ENCODE measurements at places on chromosomes 5 and 9.

GRCh38 chr5:169702693-169703481 is 65.8 kb downstream of the DOCK2 start:
- DNase-seq: no peak

GRCh38 chr9:89839952-89840351 is 235.1 kb downstream of the GADD45G start:
- no peak for DNase-seq

DNA sequence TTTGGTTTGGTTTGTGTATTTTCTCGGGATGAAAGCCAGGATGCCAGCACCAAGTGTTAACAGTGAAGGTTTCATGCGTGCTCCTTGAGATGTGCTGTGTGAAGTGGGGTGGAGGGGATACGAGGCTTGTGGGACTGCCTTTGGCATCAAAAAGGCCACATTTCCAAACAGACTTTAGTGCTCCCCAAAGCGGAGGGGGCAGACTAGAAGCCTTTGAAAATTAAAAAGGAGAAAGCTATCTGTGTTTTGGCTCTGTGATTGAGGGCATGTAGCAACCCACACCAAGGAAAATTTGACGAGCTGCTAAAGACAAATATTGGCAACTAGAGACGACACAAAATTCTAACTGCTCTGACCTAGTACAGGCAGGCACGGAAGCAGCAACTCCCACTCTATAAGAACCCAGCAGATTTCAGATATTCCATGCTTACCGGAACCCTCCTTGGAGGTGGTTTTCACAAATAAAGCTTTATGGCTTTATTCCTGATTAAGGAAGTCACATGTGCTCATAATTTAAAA is 154.5 kb downstream of the ARSB start:
- no peak for DNase-seq

DNA sequence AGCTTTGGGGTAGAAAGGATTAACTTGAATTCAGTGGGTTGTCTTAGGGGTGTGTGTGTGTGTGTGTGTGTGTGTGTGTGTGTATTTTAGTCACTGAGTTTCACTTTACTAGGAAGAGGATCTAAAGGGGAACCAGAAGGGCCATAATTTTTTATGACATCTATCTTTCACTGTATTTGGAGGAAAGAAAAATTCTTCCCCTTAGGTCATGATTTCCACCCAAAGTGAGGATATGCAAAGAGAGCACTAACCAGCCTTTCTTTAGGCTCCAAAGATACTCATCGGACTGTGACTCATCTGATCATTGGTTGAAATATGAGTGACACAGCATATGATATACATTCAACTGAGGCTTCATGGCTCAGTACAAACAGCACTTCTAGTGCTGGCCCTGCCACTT is 75.2 kb upstream of the RASGRF2 start:
- DNase-seq: peak; percentile 3

GRCh38 chr5:83285661-83286398 is 185.7 kb upstream of the VCAN start:
- DNase-seq: no peak

- no peak for DNase-seq
Measured at GRCh38 chr9:71592400-71592799, 175.9 kb downstream of the CEMIP2 start.

DNA sequence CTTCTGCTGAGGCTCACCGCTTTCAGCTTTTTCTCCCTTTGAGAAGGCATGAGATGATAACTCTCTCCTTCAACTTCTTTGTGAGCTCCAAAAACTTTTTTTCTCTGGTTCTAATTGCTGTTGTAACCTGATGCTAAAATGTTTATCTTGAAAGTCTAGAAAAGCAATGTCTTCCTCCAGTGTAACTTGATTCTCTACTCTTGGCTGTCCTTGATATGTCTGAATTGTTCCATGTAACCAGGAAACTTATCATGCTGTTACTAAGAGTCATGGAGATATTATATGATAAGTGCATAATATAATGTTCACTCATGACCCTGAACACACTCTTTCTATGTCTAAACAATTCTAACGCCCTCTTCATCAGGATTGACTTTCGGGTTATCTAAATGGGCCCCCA is 128.0 kb upstream of the ABCA1 start:
- no peak for DNase-seq

DNA sequence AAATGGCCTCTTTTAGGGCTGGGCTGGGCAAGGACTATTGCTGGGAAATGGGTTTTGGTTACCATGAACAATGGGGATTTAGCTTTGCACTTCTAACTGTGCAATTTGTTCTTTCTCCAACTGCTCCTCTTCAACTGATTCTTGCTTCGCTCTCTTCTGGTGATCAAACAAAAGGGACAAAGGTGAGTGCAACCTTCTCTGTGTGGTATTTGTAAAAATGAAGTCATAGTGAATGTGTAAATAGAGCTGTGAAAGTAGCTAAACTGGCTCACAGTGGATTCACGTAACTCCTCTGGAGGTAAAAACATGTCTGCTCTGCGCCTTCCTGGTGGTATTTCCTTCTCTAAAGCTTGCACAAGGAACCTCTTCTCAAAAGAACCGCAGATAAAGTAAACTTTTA is 20.9 kb upstream of the SPINK14 start:
- DNase-seq: peak; percentile 3

GRCh38 chr9:3495855-3496254 is 29.9 kb downstream of the RFX3 start:
- no peak for DNase-seq

DNA sequence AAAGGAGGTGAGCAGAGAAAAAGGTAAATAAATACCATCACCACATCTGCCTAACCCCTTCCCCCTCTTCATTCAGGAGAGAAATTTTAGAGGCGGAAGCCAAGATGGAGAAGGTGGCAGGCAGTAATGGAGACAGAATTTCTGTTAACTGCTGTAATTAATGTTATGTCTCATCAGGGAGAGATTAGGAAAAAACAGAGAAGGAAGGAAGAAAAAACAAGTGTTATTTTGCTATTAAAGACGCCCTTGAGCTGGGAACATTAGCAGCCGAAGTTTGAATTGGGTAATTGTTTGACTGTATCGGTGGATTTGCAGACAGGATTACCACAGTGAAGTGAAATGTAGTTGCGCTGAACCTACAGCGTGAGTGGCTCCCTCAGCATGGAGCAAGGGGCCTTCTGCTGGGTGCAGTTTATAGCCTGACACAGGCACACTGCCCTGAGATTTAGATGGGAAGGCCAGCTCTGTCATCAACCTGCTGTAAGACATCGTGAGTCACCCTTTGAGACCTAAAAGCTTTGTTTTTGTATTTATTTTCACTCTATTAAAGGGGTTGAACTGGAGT is 136.3 kb downstream of the ASTN2 start:
- DNase-seq: no peak

DNA sequence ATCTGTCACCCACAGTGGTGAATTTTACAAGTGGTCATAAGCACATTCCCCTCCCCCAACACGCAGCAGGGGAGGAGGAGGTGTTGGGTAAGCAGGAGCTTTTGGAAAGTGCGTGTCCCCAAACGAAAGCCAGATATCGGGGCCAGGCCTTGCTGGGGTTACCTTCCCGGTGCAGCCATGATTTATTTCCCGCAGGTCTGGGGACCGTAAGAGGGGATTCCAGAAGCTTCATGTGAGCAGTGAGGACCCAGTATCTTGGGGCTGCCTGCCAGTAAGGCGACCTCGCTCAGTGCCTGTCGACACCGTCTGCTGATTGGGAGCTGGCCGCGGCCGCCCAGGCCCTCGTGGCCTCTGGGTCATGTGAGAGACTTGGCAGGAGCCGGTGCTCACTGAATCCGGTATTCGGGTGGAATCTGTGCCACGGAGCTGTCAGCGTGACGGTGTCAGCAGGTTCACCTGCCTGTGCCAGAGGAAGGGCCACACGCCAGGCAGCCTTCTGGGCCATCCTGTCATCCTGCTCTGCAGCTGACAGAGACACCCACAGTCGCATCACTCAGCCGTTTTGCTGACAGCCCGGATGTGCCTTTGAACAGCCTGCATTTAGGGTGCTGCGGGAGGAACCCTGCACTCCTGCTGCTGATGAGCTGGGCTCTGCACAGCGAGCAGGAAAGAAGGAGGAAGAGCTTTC is 37.3 kb downstream of the SEC61B start:
- no peak for DNase-seq

GRCh38 chr5:51958473-51958872 is 575.2 kb downstream of the ISL1 start:
- DNase-seq: no peak

DNA sequence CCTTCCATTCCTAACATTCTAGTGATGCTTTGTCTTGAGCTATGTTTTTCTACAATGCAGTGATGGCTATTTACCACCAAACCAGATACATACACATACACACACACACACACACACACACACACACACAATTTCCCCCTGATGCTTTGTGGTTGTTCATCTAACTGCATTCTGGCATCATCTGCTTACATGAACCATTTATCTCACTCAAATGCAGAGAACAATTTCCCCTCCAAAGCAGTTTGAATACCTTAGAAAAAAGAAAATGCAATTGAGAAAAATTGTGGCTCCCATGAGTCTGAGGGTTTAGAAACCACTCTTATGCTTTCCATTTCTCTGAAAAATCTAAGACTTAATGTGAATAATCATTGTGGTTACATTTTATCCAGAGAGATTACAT is 1024.8 kb downstream of the TLE4 start:
- no peak for DNase-seq

- no peak for DNase-seq
Measured at GRCh38 chr5:180115326-180116076, 43.9 kb upstream of the RNF130 start.

DNA sequence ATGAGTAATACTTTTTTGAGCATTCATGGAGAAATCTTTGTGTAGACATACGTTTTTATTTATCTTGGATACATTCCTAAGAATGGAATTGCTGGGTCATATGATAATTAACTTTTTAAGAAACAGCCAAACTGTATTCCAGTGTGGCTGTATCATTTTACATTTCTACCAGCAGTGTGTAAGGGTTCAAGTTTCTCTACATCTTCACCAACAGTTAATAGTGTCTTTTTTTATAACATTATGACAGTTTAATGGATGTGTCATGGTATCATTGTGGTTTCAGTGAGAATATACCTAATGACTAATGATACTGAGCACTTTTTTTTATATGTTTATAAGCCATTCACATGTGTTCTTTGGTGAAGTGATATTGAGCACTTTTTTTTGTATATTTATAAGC is 52.4 kb downstream of the NIPBL start:
- peak; percentile 73 for DNase-seq

DNA sequence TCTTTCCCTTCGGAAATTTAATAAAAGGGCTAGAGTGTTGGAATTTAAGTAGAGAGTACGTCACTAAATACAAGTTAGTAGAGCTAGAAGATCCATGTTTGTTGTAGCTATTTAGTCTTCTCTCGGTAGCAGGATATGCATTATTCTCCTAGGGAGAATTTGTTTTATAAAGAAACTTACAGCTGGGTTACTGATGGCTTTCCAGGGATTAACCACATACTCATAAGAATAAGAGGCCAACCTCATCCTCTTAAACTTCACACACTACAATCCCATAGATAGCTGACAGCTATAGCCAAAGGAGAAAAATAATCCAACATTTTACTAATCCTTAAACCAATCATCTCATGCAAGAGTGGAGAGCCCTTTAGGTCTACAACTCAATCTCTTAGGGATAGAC is 43.0 kb downstream of the TLE1 start:
- DNase-seq: no peak

GRCh38 chr5:118825226-118825625 is 163.1 kb downstream of the DTWD2 start:
- DNase-seq: no peak

GRCh38 chr5:131466171-131466766 is 168.8 kb downstream of the RAPGEF6 start:
- DNase-seq: peak; percentile 27

DNA sequence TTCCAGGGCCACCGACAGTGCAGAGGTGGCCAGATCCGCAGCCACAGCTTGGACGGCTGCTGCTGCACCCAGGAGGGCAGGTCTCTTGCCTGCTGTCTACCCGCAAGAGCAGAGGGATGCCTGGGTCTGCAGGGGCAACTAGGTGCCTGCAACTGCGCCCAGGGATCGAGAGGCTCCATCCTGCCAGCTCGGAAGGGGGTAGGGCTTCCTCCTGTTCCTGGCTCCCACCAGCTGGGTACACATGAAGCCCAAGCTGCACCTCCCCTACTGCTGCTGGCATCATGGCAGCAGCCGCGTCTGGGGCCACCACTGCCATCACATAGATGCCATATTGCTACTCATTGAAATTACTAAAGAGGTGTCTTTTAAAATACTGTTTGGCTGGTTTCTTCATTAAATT is 12.7 kb upstream of the PRR16 start:
- DNase-seq: no peak

- no peak for DNase-seq
Measured at GRCh38 chr9:137266162-137266527, 11.0 kb downstream of the NELFB start.

- DNase-seq: no peak
Measured at GRCh38 chr5:58731641-58732040, 148.8 kb downstream of the RAB3C start.

DNA sequence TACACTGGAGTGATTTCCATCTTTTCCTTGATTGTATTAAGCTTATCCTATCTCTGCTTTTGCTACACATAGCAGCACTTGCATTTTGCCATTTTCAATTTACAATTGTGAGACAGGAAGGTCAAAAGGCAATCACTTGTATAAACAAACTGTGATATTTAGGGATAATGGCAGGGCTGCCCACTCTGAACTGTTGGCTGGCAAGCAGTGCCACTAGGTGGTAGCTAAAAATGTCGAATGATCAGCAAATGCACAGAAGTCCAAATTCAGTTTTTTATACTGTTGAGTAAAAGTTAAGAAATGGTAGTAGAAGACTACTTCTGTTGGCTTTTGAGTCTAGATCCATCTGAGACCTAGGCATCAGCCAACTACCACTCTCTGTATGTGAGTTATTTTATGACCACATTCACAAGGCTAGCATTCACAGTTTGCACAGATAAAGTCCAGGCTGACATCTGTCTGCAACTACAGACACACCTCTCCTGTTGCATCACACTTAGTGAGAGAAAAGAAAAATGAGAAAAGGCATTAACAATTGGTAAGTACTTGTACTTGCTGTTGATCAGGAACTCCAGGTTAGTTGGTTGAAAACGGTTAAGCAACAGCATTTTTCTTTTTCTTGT is 108.8 kb upstream of the ASTN2 start:
- no peak for DNase-seq

DNA sequence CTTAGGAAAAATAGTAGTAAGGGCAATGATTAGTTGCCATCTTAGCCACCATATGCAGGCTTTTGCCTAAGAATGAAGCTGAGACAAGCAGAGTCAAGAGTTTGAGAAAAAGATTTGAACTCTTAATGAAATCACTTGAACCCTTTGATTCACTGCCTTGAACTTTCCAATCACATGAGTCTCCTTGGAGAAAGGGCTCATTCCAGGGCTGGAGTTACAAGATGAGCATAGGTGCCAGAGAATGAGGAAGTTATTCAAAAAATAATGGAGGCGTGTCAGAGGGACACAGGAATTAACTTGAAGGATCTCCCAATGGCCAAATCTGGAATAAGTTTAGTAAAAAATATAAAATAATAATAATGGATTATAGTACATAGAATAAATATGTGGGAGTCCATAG is 35.3 kb downstream of the MAT2B start:
- DNase-seq: no peak

- no peak for DNase-seq
Measured at GRCh38 chr9:133375116-133375723, 640 bp downstream of the SURF4 start.

GRCh38 chr5:36041537-36041845 is 25.2 kb downstream of the UGT3A2 start:
- no peak for DNase-seq
